ENCODE measurements at places on chromosomes 2 and 18. TPM values are rescaled to one million over a fixed set of nuclear protein-coding genes. Genes with fewer than 3 reads are reported as not detected.
A peak's percentile ranks its signal among the peaks of the same experiment; 100 is the strongest.

- no peak for DNase-seq
These were observed 38.9 kb downstream of the ASB1 start for GRCh38 chr2:238465487-238466242.

GRCh38 chr18:56458770-56459712, 179.4 kb downstream of the TXNL1 start:
- DNase-seq: no peak

The FKBP7 gene
- total RNA-seq: 16.7 TPM

GRCh38 chr18:61992923-61993322, 100.1 kb upstream of the RNF152 start:
- no peak for DNase-seq

The FN1 gene
- total RNA-seq: 102 TPM

- no peak for DNase-seq
These were observed 17.9 kb downstream of the ZNF385B start for GRCh38 chr2:179843541-179843940.

The FSIP2 gene
- total RNA-seq: 1.6 TPM

The EHD3 gene
- total RNA-seq: 9.2 TPM

- no peak for DNase-seq
These were observed 3.7 kb upstream of the GKN1 start for GRCh38 chr2:68970566-68971265.

The ASIC4 gene
- 0.44 TPM for total RNA-seq

GRCh38 chr2:43107679-43108078, 118.7 kb downstream of the ZFP36L2 start:
- DNase-seq: no peak

GRCh38 chr2:85868822-85869221, 20.0 kb downstream of the ST3GAL5 start:
- no peak for DNase-seq

- no peak for DNase-seq
These were observed 163.1 kb downstream of the CCDC178 start for GRCh38 chr18:33277431-33277830.

The REG1B gene
- not detected for total RNA-seq

The AOX1 gene
- total RNA-seq: 611 TPM

The FRZB gene
- 2.9 TPM for total RNA-seq

- no peak for DNase-seq
These were observed 216.9 kb upstream of the RAB6C start for GRCh38 chr2:129762386-129763189.

- DNase-seq: peak; percentile 11
These were observed 42.1 kb upstream of the DNMT3A start for GRCh38 chr2:25383806-25384205.

DNA sequence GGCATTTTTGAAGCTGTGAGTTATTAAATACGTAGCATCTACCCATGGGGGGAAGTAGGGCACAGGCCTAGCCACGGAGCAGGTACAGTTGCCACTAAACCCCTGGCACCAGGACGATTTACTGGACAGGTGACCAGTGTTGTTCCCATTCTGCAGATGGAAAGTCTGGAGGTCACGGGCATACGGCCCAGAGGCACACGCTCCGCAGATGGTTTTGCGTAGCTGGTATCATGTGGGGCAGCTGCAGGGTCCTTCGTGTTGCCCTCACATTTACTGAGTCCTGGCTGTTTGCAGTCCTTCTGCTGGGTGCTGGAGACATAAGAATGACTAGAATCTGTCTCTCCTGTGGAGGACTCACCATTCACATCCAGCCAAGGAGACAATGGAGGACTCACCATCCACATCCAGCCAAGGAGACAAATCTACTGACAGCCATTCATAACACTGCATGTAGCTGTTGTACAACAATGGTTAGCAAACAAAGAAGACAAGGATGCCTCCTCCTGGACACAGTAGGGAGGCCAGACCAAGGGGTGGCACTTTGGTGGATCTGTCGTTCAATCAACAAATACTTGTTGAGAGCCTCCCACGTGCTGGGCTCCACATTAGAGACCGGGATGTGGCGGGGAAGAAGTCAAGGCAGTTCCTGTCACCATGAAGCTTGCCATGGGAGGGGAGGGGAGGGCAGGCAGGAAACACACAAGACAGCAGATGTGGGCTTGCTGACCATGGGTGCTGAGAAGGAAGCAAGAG, 24.9 kb downstream of the TWIST2 start:
- DNase-seq: no peak

DNA sequence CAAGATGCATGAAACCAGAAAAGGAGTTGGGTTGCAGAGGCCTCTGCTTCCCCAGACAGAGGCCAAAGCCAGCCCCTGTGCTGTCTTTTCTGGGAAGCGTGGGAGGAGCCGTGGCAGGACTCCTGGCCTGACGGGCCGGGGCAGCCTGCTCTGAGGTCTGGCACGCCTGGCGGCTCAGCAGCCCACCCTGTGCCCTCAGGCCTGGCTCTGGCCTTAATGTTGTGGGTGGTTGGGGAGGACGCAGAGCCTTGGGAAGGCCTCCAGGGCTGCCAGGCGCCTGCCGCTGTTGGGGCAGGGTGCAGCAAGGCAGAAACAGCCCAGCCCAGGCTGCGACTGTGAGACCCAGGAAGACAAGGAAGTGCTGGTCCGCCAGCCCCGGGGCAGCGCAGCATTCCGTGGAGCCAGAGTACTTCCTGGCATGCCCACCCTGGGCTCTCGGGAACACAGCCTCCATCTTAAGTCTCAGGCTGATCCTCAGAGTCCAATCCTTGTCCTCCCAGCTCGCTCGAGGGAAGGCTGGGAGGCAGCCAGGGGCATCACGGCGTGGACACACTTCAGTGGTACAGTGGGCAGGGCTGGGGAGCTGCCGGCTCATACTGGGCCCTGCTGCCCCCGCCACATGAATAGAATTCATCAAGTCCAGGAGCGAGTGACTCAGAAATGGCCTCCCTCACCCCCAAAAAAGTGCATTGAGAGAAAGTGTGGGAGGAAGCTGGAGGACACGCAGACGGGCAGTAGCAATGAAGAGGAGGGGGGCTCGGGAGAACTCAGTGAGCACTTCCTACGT, 72.6 kb downstream of the EMX1 start:
- no peak for DNase-seq

The PSMA8 gene
- not detected for total RNA-seq

The HOXD4 gene
- total RNA-seq: 1.9 TPM

The ZAP70 gene
- 4.9 TPM for total RNA-seq

- DNase-seq: no peak
These were observed 29.0 kb downstream of the RAMP1 start for GRCh38 chr2:237888389-237888788.

- no peak for DNase-seq
These were observed 154.1 kb upstream of the KLHL29 start for GRCh38 chr2:23230885-23231284.

The GREB1L gene
- 75.7 TPM for total RNA-seq

GRCh38 chr2:239337877-239338484, 62.8 kb downstream of the HDAC4 start:
- no peak for DNase-seq

DNA sequence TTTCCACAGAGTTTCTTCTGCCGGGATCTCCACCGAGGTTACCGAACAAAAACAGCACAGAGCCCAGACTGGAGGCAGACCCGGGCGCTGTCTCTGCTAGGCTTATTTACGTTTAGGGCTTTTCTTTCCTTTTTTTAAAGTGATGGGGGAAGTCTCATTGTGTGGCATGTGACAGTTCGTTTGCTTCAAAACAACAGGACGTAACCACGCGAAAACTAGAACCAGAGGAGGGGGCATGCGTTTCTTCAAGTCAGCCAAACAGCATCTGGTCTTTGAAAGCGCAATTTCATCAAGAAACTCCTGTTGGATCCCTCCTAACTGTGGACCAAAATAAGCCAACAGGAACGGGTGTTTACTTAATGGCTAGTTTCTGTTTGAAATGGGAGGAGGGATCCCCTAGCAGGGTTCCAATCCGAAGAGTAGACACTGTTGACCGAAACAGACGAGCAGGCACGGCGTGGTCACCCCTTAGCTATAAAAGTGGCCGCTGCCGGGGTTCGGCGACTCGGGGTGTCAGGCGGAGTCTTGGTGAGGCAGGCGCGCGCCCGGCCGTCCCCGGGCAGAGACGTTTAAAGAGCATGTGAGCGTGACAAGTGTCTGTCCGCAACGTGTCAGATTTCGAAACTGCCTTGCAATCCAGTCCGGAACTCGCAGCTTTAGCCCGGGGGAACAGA, 997 bp upstream of the TGIF1 start:
- DNase-seq: peak; percentile 96

The PJVK gene
- 6.9 TPM for total RNA-seq

The B4GALT6 gene
- total RNA-seq: 2.9 TPM

The NMS gene
- total RNA-seq: not detected

DNA sequence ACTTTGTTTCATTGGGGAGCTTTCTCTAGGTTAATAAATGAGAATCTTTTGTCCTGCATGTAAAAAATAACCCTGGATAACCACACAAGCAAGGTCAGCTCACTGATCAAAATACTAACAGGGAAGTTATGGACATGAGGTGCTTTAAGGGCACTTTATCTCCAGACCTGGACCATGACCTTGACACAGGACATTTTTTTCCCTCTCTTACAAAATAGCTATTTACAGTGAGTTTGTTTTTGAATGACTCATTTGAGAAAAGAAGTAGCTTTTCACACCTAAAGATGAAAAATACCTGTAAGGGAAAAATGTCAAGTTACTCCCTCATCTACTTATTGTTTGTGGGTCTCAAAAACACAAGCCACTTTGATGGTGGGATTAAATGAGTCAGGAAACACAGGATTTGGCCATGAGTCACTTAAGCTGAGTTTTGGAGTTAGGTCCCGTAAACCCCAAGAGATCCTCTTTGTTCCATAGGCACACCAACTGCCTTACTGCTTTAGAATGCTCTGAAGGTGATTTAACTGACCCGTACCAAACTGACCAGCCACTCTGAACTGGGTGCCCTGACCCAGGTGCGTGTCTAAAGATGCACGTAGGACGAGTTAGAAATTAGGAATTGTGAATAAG, 479.3 kb upstream of the NXPH2 start:
- DNase-seq: no peak

GRCh38 chr2:68829749-68830148, 41.4 kb downstream of the BMP10 start:
- no peak for DNase-seq

The CLHC1 gene
- total RNA-seq: 20.8 TPM

DNA sequence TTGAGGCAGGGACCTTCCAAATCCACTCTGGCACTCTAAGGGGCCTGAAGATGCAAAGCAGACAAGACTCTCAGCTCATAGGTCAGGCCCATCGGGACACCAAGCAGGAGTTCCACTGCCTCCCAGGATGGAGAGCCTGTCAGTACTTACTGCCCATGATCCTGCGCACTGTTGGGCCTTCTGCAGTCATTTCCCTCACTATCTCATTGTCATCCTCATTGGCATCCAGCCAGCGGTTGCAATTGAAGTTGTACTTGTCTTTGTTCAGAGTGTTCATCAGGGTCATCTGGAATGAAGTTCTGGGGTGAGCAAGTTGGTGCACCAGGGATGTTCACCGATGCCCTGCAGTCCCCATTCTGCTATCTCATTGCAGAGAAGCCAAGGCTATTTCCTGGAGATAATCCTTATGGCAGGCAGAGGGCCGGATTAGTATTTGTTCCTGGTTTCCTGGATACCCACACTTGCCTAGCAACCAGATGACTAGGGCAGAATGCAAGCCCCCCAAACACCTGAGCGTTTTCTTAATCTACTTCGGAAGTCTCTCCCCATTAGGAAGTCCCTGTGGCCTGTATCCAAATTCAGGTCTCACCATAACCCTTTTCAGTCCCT, 65.1 kb downstream of the LOXHD1 start:
- DNase-seq: no peak

The HOXD9 gene
- 2.8 TPM for total RNA-seq

DNA sequence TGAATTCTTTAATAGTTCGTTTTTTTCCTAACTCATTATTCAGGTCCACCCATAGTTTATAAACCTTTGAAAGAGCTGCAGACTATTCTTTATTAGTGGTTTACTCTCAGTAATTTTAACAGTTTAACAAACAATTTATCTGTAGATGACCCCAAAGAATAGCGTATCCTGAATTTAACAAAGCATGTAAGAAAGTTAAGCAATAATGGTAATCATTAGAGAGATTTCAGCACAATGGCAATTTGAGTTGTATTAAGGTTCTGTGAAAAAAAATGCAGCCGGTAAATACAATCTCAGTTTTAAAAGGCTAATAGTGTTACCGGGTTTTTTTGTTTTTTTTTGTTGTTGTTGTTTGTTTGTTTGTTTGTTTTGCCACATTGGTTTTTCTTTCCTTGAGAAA, 40.3 kb downstream of the RBM45 start:
- DNase-seq: no peak

DNA sequence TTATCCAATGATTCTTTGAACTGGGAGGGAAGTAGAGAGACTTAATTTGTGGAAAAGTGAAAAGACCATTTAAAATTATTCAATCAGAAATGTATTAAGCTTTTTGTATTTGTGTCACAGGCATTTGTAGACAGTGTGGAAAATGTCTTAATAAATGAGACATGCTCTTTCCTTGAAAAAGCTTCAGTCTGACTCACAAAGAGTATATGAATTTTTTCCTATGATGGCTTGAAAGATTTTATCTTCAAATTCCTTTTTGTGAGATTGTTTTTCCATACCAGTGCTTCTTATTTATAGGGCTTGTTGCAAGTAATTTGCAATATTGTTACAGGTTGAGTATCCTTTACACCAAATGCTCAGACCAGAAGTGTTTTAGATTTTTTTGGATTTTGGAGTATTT, 39.5 kb downstream of the STON1 start:
- DNase-seq: no peak

The ANAPC1 gene
- 49.5 TPM for total RNA-seq
